ENCODE measurements at places on chromosomes 3 and 15.

GRCh38 chr3:56890448-56891091 lies 88.8 kb upstream of the ARHGEF3 start:
- DNase-seq: no peak

- no peak for DNase-seq
Measured at GRCh38 chr3:100761951-100762350, 52.7 kb downstream of the TFG start.

DNA sequence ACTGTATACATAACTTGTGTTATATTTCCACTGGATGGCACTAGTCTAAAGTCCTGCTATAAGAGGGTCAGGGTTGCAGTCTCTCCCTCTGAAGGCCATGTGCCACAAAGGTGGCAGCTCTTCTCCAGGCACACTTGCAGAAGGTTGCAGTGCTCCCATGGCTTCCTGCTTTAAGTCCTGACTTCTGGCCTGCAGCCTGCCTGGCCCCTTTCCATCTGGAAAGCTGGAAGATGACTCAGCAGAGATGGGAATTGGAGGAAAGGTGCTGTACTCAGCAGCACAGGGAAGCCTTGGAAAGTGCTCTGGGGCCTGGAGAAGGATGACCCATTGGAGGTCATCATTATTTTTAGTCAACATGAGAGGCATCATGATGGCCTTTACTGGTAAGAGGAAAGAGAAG lies 40.9 kb upstream of the MRPL3 start:
- DNase-seq: no peak

DNA sequence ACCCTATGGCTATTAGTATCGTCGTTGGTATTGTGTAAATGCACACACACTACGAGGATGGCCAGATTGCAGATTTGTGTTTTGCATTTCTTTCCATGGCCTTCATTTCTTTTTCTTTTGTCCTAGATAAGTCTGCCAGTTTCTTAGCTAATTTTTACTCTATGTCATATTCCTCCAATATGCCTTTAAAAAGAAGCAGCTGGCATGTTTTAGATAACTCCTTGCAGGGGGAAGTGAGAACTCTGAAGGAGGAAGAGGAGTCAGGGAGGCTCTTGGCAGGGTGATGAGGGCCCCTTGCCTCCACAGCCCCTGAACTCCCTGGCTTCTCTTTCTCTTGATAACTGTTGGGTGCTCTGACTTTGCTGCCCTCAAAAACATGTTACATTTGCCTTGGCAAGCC lies 244.0 kb downstream of the GABRG3 start:
- no peak for DNase-seq

DNA sequence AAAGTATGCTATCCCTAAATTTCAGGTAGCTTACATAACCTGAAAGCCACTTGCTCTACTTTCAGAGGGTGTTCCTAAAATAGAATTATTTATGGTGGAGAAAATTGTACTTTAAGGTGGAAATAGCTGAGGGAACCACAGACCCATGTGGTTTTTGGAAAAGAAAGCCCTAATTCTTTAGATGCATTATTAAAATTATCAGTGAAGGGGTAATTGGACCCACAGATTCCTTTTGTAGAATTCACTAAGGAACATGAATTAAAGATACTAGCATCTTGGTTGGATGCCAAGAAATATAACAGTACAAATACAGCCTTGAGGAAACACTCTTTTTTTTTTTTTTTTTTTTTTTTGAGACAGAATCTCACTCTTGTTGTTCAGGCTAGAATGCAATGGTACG lies 37.8 kb downstream of the DPPA2 start:
- DNase-seq: no peak

DNA sequence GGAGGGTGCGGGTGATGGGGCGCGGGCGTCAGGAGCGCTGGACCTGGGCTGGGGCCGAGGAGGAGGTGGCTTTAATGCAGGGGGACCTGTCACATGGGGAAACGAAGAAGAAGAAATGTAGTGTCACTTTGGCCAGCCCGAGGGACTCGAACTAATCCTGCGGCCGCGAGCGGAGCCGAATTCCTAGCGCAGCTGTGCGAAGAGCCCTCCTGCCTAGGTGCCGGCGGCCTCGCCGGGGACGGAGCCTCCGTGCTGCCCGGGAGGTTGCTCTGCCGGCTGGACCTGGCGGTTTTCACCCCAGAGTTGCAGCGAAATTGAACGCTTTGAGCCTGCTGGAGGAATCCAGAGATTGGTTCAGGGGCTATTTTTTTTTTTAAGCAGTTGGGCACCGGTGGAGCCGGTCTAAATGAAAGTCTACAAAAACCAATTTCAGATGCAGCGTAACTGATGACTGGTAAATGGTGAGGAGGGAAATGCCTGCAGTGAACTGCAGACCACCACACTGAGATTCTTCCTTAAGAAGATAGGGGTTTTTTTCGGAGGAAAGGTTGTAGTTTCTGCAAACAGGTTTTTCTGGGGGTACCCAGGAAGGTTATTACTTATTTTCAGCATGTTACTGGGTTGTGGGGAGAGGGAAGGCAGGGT lies 662 bp downstream of the TMEM108 start:
- DNase-seq: no peak

DNA sequence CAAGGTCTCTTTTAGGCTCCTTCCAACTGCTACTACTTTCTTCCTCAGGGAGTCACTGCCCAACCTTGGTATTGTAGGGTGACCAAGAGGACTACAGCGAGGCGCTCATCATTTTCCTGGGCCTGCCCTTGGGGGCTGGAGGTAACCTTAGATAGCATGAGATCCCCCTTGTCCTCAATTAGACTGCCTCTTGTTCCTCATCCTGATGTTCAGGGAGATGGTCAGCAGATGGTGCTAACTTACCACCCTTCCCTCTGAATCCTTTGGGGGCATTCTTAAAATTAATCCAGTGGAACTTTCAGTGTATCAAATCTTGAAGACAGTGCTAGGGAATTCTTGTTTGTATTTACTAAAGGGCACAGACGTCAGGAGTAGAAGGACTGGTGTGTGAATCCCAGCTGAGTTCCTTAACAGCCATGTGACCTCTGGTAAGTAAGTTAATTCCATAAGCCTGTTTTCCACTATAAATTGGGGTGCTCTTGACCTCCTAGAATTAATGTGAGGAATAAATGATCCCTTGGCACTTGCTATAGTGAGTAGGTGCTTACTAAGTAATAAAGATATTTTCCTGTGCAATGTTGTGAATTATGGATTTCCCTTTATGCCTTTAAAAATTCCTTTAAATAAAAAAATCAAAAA lies 4.1 kb upstream of the CLPX start:
- DNase-seq: no peak

DNA sequence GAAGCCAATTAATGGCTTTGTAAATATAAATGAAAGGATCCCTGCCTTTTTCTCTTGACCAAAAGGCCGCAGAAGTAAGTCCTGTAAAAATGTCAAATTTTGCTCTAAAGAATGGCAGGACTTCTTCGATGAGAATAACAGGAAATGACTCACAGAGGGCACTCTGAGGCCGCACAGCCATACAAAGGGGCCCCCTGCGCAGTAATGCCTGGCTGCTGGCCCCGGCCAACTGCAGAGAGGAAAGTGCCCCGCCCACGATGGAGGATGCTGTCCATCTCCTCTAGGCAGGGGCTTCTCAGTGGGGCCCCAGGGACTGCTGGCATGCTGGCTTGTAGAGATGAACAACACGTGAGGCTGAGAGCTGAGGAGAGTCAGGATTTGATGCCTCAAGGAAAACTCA lies 18.1 kb upstream of the SCN10A start:
- no peak for DNase-seq

- DNase-seq: no peak
Measured at GRCh38 chr3:50806031-50806430, 131.3 kb downstream of the DOCK3 start.

- DNase-seq: no peak
Measured at GRCh38 chr3:183268366-183268765, 15.3 kb downstream of the B3GNT5 start.

DNA sequence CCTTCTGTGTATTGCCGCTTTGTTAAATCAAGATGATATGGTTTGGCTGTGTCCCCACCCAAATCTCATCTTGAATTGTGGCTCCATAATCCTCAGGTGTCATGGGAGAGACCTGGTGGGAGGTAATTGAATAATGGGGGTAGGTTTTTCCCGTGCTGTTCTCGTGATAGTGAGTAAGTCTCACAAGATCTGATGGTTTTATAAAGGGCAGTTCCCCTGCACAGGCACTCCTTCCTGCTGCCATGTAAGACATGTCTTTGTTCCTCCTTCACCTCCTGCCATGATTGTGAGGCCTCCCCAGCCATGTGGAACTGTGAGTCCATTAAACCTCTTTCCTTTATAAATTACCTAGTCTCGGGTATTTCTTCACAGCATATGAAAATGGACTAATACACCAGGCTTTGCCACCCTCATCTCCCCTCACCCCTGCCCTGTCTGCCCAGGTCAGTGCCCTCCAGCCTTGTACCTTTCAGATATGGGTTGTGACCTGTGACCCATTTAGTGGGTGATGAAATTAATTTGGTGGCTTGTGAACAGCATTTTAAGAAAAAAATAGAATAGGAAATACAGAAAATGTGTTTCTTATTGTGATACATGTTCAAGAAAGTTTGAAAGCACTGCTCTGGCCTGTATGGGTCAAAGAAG lies 56.1 kb upstream of the MCF2L2 start:
- DNase-seq: no peak

DNA sequence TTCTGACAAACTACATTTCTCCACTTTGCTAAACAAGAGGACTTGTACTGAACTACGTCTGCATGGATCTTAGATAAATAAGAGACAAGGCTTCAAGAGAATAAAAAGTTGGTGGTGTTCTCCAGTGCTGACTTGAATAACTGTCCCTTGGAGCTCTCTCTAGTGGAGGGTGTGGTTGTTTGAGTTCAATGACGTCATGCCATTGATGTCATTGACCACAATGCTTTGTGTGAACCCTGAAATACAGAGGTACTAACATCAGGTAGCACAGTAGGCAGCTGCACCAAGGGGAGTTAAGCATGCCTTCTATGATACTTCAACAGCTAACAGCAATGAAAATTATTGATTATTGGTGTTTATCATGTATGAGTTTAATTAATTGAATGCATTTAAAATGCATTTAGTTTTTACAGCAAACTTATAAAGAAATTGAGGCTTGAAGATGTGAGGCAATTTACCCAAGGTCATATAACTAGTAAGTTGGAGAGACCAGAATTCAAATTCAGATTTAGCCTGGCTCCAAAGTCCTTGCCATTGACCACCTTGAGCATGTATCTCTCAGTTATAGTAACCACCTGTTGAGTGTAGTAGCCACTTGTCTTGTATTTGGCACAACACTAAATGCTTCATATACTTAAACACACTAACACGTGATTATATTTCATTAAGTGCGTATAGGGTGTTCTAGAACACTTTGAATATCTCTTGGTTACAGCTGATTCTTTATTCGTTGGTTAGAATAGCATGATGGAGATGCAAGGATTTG lies 126.0 kb upstream of the ANKRD28 start:
- DNase-seq: no peak

DNA sequence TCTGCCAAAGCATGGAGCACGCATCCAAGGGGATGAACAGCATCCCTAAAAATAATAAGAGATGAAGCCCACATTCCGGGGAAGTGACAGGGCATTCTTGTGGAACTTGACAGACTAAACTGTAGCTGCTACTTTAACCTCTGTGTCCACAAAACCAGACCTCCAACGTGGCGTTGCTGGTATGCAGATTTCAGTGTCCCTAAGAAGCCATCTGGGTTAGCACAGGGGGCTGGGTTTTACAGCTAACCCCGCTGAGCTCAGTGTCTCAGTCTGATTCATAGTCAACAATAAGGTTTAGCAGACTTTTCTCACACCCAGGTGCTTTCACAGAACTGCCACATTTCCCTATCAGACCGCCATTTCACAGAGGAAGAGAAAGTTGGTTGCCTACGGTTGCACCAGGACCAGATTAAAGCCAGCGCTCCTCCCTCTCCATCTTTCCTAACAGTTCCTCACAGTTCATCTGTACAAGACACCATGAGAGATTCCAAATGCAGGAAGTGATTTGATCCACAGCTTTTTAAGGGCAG lies 61.6 kb upstream of the CTDSPL start:
- DNase-seq: no peak

DNA sequence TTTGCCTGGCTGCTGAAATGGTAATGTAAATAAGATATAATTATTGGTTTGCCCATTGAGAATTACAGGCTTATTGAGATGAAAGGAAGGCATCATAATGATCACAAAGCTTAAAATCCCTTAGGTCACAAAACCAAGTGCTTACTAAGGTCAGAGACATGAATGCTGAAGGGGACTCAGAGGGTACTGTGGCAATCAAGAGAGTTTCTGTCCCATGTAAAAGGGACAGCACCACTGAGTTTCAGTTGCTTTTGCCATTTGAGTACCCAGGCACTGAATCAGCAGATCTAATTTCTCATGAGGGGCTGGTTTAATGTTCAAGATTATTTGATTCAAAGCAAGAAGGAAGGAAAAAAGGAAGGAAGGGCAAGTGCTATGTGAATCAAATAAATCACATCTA lies 127.0 kb downstream of the PLOD2 start:
- DNase-seq: no peak

- DNase-seq: no peak
Measured at GRCh38 chr3:24674261-24674660, 179.6 kb upstream of the THRB start.

GRCh38 chr3:129506231-129506742 lies 22.2 kb upstream of the RHO start:
- no peak for DNase-seq

- DNase-seq: no peak
Measured at GRCh38 chr3:98961161-98962155, 60.0 kb upstream of the DCBLD2 start.

DNA sequence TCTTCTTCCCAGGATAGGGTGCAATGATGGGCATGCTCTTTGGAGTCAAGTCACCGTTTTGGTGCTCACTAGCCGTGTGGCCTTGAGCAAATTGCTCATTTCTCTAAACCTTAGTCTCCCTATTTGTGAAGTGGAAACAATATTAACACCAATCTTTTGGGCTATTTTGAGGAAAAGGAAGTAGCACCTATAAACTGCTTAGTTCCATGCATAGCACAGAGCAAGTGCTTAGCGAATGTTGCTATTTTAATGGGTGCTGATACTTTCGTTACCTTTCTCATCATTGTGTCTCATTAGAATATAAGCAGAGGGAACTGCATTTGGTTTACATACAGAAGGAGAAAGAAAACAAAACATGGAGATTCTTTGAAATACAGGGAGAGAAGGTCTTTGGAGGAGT lies 66.1 kb downstream of the BOC start:
- DNase-seq: no peak

- no peak for DNase-seq
Measured at GRCh38 chr3:46350262-46350565, 3.7 kb upstream of the CCR2 start.
